ENCODE measurements at places on chromosomes 5 and 9.

DNA sequence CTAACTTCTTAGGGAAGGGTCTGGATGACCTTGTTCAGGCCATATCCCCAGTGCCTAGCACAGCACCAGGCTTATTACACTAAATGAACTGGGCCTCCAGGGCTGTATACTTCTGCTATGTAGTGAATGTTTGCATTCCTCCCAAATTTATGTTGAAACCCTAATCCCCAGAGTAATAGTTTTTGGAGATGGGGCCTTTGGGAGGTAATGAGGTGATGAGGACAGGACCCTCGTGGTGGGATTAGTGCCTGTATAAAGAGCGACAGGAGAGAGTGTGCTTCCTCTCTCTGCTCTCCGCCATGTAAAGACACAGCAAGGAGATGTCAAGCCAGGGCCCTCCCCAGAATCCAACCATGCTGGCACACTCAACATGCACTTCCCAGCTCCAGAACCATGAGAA lies 148.3 kb downstream of the SEC61B start:
- DNase-seq: peak; percentile 89

DNA sequence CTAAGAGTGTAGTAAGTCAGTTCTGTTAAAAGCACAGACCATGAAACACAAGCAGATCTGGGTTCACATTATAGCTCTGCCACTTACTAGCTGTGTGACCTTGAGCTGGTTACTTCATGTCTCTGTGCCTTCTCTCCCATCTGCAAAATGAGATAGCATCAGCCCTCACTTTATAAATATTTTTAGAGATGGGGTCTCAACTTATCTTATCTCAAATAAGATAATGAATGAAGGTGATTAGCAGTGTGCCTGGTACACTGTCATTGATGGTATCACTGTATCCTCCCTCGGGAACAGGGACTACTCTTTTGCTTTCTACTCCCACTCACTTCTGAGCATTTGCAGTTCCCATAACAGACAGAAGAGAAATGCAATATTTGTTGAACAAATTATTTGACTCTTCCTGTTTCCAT lies 52.4 kb downstream of the GALNT10 start:
- DNase-seq: no peak

- no peak for DNase-seq
These were observed 149.1 kb upstream of the PIK3R1 start for GRCh38 chr5:68066277-68066955.

DNA sequence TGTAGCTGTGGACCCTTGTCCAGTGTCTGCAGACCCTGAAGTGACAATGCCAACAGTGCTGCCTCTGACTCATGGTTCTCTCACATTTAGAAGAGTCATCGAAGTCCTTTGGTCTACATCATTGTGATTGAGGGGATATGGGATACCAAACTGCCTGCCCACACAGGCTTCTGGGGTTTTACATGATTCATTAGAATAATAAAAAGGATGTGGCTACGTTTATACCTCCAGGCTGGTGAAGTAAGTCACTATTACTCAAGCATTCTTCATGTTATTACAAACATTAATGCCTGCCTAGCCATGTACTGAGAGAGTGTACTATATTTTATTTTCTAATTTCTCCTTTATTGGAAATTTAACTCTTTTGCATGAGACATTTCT lies 365.7 kb downstream of the SPATA31D1 start:
- DNase-seq: no peak

DNA sequence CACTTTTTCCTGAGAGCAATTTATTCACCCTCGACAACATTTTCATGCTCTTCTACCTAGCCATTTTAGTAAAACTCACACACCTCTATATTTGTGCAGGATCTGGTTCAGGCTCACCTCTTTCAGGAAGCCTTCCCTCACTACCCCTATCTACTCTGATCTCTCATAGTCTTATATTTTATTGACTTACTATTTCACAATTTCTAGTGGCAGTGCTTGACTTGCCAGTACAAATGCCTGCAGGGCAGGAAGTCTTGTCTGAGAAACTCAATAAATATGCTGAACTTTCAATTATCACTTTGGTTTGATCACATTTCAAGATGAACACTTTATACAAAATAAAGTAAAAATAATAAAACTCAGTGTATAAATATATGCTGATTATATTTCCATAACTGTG lies 226.8 kb downstream of the CETN3 start:
- no peak for DNase-seq
